CD4-positive, alpha-beta T cell treated with Interleukin-10 for 1 hour (primary cell): ENCODE measurements at places on chromosomes 1 and 21.

- DNase-seq: no peak
Observed at GRCh38 chr21:29385934-29386520, 87.3 kb downstream of the BACH1 start.

- peak; percentile 22 for DNase-seq
Observed at GRCh38 chr1:6012529-6013318, 20.5 kb upstream of the NPHP4 start.

DNA sequence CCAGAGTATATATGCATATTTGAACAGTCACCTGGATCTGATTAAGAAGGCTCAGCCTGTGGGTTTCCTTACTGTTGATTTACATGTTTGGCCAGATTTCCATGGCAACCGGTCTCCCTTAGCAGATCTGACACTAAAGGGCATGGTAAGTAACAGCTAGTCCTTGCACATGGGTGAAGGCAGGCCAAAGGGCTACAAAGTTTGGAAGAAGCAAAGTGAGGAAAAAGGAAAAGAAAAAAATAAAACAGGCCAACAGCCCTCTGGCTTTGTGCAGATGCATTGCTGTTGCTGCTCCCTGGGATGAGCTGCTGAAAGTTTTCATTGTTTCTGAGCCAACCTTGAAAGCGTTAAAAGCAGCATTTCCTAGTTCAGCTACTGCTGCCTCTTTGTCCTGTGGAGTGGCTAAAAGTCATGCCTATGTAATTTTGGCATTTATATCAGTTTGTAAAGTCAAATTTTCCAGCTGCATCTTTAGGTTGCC, 176.5 kb upstream of the HOOK1 start:
- DNase-seq: no peak

- DNase-seq: peak; percentile 61
Observed at GRCh38 chr1:154403261-154403943, 1.7 kb upstream of the IL6R start.

DNA sequence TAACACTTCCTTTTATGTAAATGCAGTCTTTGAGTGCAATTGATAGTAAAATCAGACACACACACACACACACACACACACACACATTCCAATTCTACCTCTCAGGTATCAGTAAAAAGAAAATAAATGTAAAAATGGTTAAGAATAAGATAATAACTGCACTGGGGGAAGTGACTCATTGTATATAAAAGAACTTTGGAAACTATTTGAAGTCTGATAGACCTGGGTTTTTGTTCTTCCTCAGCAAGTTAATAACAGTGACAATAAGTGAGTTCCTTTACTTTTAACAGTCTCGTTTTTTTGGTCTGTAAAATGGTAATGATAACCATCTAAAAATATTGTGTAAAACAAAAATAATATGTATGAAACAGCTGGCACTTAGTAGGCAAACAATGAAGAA, 1815.0 kb downstream of the MRPL39 start:
- DNase-seq: no peak

- peak; percentile 43 for DNase-seq
Observed at GRCh38 chr1:77126307-77126706, 92.9 kb downstream of the PIGK start.

DNA sequence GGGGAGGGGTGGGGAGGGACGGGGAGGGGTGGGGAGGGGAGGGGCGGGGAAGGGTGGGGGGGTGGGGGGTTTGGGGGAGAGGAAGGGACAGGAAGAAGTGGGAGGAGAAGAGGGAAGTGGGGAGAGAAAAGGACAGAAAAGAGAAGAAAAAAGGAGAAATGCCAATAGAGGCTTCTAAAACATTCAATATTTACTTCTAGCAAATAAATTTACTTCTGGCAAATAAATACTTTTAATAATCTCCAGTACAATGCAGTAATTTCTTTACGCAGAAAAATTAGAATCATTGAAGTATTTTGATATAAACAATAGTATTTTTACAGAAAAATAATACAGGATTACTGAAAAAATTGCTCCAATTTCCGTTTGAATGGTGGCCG, 9.4 kb upstream of the GPR161 start:
- DNase-seq: no peak

DNA sequence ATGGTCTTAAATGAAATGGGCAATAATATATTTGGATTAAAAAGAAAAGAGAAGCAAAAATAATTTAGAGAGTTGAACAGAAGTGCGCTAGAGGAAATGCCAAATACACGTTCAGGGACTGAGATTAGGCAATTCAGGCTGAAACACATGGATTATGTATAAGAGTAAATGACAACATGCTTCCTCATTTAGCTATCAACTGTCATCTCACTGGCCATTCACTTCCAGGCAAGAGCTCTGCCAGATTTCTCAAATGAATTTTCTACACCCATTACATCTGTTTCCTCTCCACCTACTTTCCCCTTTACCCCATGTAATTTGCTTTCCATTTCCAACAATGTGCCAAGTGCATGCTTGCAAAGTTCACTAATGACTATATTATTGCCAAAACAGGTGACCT, 582.4 kb downstream of the LTN1 start:
- DNase-seq: no peak

DNA sequence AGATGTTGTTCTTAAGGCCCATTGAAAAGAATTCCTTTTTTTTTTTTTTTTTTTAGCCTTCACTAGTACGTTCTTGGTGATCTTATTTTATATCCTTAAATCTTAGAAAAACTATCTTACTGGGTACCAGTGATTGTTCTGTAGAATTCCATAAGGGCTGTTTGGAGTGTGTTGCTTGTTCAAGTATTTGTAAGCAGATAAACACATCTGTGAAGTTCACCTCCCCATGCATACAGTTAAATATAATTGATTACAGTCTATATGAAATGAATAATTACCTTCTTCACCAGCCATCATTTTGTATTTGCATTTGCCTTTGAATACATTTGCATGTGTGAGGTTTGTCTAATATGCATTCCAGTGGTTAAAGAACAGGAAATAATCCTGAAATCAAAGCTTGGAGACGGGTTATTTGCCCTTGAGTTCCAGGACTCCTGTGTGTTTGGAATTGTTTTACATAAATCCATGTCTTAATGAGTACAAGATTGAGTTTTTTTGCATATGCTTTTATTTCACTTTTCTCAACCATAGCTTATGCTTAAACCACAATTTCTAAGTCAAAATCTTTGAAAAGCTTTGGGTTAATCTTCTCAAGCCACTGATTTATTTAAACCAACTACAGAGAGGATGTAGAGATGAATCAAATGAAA, 73.1 kb downstream of the VPS13D start:
- no peak for DNase-seq

DNA sequence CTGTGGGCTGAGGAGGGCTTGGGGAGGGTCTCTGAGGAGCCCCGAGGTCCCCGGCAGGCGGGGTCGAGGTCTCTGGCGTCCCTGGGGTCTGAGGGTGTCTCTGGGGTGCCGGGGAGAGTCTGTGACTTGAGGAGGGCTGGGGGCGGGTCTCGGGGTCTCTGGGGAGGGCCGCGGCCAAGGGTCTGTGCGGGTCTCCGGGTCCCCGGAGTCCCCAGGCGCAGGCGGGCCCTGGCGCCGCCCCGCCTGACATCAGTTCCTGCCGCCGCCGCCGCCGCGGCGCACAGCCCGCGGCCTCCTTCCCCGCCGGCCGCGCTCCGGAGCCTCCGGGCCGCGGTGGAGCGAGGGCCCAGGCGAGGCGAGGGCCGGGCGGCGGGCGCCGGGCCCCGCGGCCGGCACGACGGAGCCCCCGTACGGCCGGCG, at the start of gene PLEKHM2:
Gene PLEKHM2, plus strand, starts transcription at position 279 of the 420 bp plus-strand sequence. CDS start 239 bp downstream, outside the sequence.
- peak; percentile 60 for DNase-seq

DNA sequence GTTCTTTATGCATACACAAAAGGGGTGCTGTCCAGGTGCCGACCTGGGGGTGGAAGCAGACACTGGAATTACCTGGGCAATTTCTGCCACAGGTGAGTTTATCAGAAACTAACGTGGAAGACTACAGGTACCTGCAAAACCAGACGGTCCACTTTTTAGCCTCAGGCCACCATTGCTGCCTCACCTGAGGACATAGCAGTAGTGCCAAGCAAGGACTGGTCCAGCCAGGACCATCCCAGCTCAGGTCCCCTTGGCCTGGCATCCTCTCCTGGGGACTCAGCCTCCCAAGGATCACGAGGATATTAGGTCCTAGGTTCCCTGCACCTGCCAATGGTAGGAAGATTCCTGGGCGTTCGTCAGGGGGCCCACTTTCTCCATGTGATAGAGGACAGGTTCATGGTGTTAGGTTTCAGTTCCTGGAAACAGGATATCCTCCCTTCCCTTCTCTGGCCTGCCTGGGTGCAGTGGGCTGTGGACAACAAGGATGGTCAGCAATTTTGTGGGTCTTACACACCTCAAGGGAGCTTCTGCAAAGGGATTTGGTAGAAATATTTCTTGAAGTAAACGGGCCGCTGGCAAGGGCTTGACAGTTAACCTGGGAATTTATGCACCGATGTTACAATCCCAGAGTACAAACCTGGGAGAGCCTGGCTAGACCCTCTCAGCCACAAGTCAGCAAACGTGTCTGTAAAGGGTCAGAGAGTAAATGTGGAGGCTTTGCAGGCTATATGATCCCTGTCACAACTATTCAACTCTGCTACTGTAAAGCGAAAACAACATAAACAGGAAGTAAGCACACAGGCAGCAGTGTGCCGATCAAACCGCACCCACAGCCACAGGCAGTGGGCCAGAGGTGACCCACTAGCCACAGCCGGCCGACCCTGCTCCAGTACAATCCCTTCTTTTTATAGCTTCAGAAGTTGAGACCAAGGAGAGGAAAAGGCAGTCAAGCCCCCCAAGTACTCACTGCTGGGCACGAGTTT, 71.4 kb upstream of the RAB4A start:
- peak; percentile 32 for DNase-seq

DNA sequence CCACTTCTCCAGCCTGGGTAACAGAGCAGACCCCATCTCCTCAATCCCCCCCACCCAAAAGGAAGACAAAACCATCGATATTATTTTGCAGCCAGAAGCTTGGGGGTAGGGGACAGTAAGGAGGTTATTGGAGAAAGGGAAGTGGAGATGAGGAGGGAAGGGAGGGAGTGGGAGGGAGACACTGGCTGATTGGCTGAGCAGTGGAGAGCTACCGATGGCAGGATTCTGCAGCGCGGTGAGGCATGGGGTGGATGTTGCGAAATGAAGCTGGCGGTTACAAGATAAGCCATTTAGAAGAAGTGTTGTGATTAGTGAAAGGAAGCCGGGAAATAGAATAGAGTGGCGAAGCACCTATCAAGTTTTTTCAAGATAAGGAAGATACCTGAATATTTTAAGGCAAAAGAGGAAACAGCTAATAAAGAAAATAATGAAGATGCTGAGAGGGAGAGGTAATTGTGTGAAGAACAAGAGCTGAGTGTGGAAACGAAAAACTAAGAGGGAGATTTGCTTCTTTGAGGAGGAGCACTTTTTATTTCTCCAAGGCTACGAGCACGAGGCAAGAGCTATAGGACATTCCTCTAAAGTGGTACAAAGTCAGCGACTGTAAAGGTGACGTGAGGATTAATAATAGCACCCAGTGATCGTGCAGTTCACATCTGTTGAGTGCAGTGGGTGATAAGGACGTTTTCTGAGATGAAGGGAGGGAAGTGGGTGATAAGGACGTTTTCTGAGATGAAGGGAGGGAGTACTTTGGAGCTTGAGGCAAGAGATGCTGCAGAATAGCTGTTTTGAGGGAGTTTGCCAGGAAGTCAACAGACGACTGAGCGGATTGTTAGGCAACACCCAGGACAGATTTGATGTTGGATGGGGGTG, 103.2 kb upstream of the KIF26B start:
- no peak for DNase-seq

- DNase-seq: no peak
Observed at GRCh38 chr21:30676737-30677136, 34.1 kb downstream of the KRTAP20-3 start.

- DNase-seq: peak; percentile 17
Observed at GRCh38 chr1:182962554-182963115, 9.7 kb upstream of the SHCBP1L start.

DNA sequence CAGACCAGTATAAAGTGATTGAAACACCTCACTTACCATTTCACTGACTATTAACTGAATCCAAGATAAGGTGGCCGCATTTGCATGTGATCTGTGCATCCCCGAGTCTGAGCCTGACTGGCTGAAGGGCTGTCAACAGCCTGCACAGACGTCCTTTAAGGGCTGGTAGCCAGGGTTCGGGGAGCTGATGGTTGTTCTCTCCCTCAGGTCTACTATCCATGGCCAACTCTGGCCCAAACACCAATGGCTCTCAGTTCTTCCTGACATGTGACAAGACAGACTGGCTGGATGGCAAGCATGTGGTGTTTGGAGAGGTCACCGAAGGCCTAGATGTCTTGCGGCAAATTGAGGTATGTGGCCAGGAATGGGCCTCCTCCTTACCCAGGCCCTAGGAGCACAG, 14.0 kb downstream of the PPIE start:
- DNase-seq: no peak

GRCh38 chr1:170133766-170134495, 11.8 kb upstream of the NTMT2 start:
- no peak for DNase-seq

GRCh38 chr21:43754948-43755781, 20.9 kb downstream of the CSTB start:
- DNase-seq: no peak

GRCh38 chr1:58982259-58982998, 198.6 kb upstream of the JUN start:
- no peak for DNase-seq

- DNase-seq: peak; percentile 46
Observed at GRCh38 chr1:186618401-186619170, 61.6 kb downstream of the PTGS2 start.

DNA sequence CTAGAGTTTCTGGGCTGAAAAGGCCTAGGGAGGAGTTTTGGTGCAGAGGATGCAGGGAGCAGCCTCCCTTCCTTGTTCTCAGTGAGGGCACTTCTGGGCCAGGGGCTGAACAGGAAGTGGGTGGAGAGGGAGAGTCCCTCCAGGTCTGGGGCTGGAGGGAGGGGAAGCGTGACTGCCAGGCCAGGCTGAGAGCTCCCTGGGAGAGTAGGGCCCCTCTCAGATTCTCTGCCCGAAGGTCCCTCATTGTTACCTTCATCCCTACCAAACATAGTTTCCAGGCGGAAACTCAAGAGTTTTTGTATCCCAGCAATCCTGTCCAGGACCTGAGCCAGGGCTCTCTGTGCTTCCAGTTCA, 36.8 kb downstream of the CITED4 start:
- DNase-seq: no peak

DNA sequence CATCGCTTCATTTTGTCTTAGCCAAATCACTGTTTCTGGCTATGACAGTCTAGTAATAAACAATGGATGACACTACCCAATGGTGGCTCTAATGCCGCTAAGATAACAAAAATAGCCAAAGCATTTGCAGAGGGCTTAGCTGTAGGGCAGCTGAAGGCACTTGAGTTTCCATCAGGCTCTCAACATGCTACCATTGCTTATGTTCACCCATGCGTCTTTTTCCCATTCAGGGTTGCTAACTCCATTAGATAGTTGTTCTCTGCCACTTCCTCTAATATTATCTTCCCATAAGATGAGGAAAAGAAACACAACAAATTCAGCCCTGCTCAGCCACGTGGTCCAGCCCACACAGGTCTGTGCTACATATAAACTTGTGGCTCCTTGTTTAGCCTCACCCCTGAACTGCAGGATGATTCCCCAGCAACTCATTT, 159.6 kb downstream of the TOMM20 start:
- DNase-seq: no peak

DNA sequence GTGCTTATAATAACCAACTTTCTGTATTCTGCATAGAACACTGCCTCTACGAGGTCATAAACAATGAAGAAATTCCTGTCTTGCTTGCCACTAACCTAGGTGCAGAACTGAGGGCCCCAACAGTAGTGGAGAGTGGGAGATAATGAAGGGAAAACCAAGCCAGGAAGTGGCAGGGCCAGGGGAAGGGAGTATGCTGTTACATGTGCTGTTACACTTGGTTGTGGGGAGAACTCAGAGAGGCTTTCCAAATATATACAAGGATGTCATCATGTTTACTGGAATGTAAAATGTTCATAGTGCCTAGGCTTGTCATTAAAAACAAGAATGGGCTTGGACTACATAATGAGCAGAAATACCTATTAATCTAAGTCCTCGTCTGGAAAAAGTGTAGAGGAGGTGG, 31.1 kb downstream of the NHLH2 start:
- no peak for DNase-seq
